ENCODE measurements at places on chromosomes 12 and 14.

DNA sequence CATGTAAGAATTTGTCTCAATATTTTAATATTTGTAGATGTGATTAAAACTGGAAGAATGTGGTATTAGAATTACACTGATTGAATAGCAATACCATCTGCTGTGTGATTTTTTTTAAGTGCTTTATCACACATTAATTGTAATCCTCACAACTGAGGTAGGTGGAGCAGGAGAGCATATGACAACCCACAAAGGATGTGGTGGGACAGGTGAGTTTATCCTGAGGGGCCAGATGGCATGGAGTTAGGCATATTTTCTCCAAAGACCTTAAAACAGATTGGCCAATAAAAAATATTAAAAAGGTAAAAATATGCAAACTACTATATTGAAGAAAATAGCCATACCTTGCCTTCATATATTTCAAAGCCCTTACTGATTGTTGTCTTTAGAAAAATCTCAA is 7.8 kb downstream of the LRRC10 start:
- no peak for DNase-seq

- DNase-seq, result no peak
Observed at GRCh38 chr12:53752192-53752601, 418 bp upstream of the CISTR start.

DNA sequence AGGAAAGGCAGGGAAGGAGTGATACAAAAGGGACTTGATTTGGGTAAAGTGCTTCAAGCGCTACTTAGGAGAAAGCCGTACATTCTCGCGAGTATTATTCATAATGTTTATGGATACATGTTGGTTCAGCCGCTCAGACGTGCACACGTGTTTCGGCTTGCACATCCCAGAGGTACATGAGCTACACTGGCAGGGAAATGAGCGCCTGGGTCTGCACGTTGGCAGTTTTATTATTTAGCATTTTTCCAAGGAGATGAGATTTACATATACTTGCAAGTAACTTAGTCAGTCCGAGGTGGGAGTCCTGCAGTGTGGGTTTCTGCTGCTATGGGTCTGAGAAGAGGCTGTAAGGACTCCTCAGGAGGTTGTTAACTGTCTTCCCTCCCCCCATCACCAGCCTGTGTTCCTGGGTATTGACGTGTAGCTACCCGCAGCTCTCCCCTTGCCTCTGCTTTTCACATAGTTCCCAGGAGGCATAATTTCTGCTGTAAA is 1.5 kb downstream of the PRKCH start:
- no peak for DNase-seq

GRCh38 chr12:4579305-4580102 is 17.5 kb downstream of the DYRK4 start:
- DNase-seq, result peak; percentile 9

- no peak for DNase-seq
Observed at GRCh38 chr12:132840536-132840935, 11.9 kb upstream of the GOLGA3 start.

- DNase-seq, result no peak
Observed at GRCh38 chr12:89721291-89721987, 12.8 kb upstream of the ATP2B1 start.

DNA sequence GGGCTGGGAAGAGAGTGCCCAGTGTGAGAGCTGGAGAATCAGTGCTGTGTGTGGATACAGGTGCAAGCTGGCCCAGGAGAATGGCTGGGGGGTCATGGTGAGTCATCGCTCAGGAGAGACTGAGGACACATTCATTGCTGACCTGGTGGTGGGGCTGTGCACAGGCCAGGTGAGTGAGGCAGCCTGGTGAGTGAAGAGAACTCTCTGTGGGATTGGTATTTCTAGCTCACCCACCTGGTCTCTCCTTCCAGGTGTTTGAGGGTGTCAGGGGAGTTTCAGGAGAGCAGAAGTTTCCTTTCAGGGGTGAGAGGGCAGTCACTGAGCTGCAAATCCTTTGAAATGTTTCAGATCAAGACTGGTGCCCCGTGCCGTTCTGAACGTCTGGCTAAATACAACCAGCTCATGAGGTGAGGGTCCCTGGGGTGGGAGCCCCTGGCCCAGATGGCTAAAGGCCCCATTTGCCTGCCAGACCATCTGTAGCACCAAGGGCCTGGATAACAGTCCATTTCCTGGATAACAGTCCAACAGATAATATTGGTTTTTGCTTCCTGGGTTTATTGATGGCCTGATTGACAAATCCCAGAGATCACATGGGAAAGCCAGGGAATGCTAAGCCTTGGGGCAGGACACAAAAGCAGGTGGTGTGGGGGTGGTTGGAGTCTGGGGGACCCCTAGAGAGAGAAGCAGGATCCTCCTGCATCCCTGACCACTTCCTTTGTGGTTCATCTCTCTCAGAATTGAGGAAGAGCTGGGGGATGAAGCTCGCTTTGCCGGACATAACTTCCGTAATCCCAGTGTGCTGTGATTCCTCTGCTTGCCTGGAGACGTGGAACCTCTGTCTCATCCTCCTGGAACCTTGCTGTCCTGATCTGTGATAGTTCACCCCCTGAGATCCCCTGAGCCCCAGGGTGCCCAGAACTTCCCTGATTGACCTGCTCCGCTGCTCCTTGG is 5.5 kb upstream of the ATN1 start:
- no peak for DNase-seq

DNA sequence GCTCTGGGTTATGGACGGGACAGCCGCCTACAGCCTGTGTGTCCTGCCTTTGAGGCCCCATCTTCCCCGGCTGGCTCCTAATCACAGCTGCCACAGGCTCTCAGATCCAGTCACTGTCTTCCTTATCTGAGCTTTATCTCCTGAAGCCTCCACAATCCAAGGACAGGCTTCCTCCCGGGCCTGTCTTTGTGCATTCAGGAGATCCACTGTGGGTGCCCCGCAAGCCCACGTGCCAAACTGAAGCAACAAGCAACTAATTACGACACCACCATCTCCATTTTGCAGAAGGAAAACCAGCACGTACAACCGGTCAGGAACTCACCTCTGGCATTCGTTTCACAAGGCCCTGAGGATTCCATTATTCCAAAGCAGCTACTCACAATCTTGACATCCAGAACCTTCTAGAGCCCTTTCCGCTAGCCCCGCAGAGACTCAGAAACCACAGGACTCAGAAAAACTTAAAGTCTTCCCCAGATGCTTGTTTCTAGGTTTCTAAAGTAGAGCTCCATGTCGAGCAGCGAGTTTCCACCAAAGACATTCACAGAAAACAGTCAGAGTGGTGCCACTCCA is 14.0 kb downstream of the SYNE3 start:
- no peak for DNase-seq

- no peak for DNase-seq
Observed at GRCh38 chr12:62886796-62887195, 48.2 kb downstream of the PPM1H start.

DNA sequence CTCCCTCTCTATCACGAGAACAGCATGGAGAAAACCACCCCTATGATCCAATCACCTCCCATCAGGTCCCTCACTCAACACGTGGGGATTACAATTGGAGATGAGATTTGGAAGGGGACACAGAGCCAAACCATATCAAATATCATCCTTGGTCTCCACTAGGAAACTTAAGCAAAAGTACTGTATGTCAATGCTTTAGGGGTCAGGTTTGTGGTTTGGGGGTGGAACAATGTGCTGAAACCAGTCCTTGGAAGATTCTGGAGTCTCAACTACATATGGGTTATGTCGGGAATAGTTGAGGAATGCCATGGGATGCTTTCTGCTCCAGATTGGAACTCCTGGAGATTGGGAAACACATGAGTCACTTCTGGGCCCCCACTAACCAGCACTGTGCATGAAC is 48.3 kb upstream of the CCDC63 start:
- no peak for DNase-seq

GRCh38 chr12:112107306-112108201 is 1.0 kb downstream of the NAA25 start:
- DNase-seq, result no peak

DNA sequence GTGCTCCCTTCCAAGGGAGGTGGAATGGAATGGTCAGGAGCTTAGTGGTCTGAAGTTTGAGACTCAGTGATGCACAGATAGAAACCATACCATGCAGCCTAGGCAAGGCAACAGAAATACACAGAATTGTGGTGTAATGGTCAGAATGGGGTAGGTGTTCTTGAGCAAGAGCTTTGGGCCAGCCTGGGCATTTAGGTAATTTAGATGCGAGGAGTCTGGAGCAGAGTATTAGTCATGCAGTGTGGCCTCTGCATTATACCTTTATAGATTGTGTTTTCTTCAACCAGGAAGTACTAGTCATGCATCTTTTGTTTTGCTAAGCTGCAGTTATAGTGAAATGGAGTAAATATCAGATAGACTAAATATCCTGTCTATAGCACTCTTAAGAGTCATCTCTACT is 118.3 kb downstream of the DAAM1 start:
- peak; percentile 62 for DNase-seq

- no peak for DNase-seq
Observed at GRCh38 chr14:98218218-98218617, 1053.8 kb downstream of the BCL11B start.

- no peak for DNase-seq
Observed at GRCh38 chr14:72256055-72256454, 323.8 kb downstream of the RGS6 start.

GRCh38 chr12:127230843-127231260 is 1036.1 kb upstream of the TMEM132C start:
- peak; percentile 95 for DNase-seq

DNA sequence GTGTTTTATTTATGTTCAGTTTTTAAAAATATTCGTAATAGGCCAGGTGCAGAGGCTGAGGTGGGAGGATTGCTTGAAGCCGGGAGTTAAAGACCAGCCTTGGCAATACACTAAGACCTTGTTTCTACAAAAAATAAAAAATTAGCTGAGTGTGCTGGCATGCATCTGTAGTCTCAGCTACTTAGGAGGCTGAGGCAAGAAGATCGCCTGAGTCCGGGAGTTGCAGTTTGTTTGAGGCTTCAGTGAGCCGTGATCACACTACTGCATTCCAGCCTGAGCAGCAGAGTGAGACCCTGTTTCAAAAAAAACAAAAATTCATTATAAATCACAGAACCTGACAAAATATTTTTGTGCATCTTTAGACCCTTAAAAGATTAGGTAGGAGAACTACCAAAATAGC is 240.1 kb upstream of the ARHGAP5 start:
- no peak for DNase-seq

DNA sequence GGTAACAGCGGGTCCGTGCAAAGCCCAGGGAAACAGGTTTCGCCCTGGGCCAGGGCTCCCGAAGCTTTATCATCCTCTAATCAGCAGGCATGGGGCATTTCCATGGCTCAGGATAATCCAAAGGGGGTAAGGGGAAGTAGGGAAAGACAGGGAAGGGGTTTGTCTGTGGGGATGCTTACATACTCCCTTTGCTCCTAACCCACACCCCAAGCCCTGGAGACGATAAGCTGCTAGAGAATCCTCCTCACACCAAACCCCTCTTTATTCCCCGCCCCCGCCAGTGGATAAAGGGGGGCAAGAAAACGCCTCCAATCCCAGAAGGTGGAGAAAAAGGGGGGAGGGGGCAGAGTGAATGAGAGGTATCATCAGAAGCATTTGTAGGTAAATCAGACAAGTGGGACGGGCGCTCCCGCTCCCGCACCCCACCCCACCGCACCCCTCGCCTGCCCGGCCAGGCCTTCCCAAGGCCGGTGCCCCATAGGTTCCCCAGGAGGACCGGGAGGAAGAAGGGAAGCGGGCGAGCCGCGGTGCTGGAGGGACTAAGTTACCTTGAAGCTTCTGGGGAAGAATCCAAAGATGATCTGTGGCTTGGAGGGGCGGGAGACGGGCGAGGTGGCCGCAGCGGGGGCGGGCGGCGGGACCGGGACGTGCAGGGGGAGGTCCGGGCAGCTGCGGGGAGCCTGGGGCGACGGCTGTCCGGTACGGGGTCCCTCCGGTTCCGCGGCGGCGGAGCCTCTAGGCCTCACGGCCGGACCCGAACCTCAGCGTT is 762 bp downstream of the PPP2R5E start:
- DNase-seq, result no peak

GRCh38 chr12:120546050-120546386 is 11.9 kb downstream of the RNF10 start:
- DNase-seq, result no peak

GRCh38 chr12:104596898-104597843 is 140.4 kb downstream of the CHST11 start:
- no peak for DNase-seq

- DNase-seq, result no peak
Observed at GRCh38 chr14:90757452-90757851, 58.8 kb downstream of the TTC7B start.

DNA sequence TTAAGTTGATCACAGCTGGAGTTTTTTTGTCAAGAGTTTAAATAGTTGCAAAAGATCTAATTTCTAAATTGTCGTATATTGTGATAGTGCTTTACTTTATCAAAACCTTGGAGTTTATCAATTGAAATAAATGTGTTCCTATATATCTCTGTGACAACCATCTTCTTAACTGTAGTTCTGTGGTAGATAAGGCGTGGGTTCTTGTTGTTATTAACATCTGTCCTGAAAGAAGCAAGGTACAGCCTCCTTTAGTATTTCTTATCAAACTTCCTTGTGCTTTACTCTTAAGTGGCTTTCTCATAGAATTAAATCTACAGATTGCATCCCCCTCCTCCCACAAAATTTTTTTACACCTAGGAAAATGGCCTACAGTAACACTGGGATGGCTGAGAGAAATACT is 7.3 kb downstream of the SCYL2 start:
- no peak for DNase-seq

DNA sequence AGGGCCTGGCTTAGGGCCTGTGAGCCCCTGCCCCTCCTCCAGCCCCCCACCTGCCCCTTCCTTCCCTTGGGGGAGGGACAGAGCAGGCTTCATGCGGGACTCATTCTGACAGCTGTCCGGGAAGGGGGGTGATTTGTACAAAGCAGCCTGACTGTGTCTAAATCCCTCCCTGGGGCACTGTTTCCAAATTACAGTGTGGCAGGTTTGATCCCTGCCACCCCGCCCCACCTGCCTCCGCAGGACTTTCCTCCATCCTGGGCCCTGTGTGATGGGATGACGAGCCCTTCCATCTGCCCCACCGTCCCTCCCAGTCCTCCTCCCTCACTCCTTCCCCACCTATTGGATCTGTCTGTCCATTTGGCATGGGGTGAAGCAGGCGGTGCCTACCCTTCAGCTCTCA is 363.9 kb downstream of the BCL11B start:
- DNase-seq, result no peak

GRCh38 chr12:48489012-48489411 is 6.7 kb downstream of the C12orf54 start:
- peak; percentile 46 for DNase-seq

- DNase-seq, result no peak
Observed at GRCh38 chr12:41777064-41777790, 367.4 kb downstream of the GXYLT1 start.

GRCh38 chr12:31618228-31619025 is 27.5 kb upstream of the DENND5B start:
- DNase-seq, result no peak

DNA sequence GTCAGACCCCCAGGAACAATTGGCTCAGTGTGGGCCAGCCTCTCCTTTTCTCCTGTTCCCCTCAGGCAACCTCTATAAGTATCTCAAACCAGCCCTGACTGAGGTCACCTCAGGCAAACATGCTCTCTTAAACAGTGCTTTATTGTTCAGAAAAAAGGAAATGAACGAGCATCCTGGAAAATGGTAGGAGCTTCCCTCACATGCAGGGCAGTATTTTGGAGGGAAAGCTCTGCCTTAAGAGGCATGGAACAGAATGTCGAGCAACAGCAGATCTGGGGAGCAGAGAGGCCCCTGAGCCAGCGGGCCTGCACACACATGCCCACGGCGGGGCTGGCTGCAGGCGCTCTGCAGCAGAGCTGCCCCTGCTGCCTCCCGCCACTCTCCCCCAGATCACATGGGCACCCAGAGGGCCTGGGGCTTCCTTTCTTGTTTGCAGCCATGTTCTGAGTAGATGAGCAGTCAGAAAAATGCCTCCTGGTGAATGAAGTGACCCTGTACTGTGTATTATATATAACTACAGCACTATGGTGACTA is 42.0 kb downstream of the MOK start:
- peak; percentile 25 for DNase-seq

- DNase-seq, result no peak
Observed at GRCh38 chr14:100159865-100160533, 554 bp upstream of the DEGS2 start.

All from HFFc6 (cell line).